ENCODE measurements at places on chromosomes 13 and 19. TPM values are rescaled to one million over a fixed set of nuclear protein-coding genes. Genes with fewer than 3 reads are reported as not detected.

DNA sequence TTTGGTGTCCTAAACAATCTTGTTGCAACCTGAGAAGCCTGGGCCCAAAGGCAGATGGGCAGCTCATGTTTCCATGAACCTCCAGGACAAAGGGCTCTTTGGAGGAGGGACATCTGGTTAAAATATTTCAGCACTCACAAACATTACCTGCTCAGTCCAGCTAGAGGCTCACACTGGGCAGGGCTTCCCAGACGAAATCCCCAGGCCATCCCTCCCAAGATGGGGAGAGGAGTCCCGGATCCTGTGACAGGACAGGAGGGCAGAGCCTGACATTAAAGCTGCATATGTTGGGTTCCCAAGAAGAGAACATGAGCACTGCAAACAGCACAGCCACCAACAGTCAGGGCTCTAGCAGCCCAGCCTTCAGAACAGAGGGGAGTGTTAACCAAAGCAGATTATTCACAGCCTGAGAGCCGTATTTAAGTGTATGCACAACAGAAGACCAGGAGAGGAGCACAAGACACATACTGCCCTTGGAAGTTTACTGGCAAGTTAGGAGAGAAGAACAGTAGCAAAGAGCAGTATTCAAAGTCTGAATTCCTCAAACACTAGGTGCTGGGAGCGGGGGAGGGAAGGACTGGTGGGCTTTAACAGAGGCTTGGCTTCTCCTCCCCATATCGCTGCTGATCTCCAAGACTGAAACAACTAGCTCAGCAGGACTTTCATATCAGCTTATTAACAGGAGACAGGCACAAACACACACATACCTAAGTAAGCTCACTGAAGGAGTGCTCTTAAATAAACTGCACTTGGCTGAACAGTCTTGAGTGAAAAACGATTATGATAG, 12.3 kb downstream of the ATP7B start:
- H3K36me3 ChIP-seq: no peaks in the 10 kb centered on the region
- H3K4me1 ChIP-seq: peaks cover 23% of the 10 kb centered on the region
- no peaks in the 10 kb centered on the region for H3K27me3 ChIP-seq

- H3K4me3 ChIP-seq: no peak overlapping the region
- H3K27ac ChIP-seq: no peak overlapping the region
- H3K27me3 ChIP-seq: no peaks in the 10 kb centered on the region
- H3K4me1 ChIP-seq: no peaks in the 10 kb centered on the region
- H3K36me3 ChIP-seq: peaks cover 17% of the 10 kb centered on the region
These were observed 25.9 kb downstream of the RCN3 start for GRCh38 chr19:49553451-49554271.

DNA sequence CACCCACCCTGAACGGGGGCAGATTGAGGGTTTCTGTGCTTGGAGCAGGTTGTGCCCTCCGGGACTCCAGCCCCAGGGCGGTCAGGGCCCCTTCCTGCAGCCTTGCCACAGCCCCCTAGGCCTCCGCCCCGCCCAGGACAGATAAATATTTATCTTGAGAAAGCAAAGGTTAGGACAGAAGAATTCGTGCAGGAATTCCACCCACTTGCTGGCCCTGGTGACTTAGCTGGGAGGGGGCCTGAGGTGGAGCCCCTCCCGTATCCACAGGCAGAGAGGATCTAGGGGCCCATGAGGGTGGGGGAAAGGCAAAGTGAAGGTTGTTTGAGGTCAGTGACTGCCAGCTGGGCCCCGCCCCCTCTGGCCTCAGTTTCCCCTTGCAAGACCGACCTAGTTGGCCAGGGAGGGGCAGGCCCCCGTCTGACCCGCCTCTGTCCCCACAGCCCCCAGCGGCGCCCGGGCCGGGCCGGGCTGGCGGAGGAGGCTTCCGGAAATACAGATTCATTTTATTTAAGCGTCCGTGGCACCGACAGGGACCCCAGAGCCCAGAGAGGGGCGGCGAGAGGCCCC, 5.2 kb downstream of the MIDN start:
- H3K4me1 ChIP-seq: peaks cover 45% of the 10 kb centered on the region
- peak overlapping the region; percentile 97 for H3K27ac ChIP-seq
- H3K27me3 ChIP-seq: no peaks in the 10 kb centered on the region
- H3K4me3 ChIP-seq: no peak overlapping the region
- H3K36me3 ChIP-seq: peaks cover 5% of the 10 kb centered on the region
- peak; percentile 90 for DNase-seq

DNA sequence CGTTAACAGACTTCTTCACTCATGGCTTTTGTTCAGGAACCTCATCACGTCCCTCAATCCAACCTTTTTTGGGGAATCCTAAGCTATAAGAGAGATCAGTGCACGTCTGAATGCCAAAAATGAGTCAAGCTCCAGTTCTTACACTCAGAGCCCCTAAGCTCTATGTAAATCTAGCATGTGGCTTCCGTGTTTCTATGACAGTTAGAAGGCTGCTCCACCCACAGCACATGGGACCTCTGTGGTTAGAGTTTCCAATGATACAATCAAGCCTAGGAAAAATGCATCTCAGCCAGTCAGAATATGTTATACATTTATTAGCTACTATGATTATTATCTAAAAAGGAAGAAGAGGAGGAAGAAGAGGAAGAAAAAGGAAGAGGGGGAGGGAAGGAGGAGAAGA, 135.9 kb downstream of the ENOX1 start:
- no peak overlapping the region for H3K27ac ChIP-seq
- DNase-seq: no peak
- H3K4me3 ChIP-seq: no peak overlapping the region
- H3K4me1 ChIP-seq: no peaks in the 10 kb centered on the region
- H3K36me3 ChIP-seq: no peaks in the 10 kb centered on the region

DNA sequence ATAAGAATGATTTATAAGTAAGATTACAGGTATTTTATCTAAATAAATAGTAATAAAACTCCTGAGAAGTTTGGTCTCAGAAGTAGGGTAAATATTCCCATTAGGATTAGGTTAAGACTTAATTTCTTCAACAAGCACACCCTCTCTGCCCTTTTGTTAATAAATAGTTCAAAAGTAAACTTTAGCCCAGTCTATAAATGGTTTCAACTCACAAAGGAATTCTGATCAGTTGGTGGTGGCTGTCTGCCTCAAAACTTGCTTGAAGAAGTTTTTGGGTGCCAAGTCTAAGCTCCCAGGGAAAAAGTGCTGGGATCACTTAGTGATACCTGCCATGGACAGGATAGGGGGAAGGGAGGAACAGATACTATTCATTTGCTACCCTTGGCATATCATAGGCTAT, 22.9 kb downstream of the MBNL2 start:
- no peak for DNase-seq
- no peaks in the 10 kb centered on the region for H3K36me3 ChIP-seq
- H3K27me3 ChIP-seq: no peaks in the 10 kb centered on the region
- peaks cover 23% of the 10 kb centered on the region for H3K4me1 ChIP-seq
- H3K27ac ChIP-seq: peak overlapping the region; percentile 0
- H3K4me3 ChIP-seq: no peak overlapping the region

DNA sequence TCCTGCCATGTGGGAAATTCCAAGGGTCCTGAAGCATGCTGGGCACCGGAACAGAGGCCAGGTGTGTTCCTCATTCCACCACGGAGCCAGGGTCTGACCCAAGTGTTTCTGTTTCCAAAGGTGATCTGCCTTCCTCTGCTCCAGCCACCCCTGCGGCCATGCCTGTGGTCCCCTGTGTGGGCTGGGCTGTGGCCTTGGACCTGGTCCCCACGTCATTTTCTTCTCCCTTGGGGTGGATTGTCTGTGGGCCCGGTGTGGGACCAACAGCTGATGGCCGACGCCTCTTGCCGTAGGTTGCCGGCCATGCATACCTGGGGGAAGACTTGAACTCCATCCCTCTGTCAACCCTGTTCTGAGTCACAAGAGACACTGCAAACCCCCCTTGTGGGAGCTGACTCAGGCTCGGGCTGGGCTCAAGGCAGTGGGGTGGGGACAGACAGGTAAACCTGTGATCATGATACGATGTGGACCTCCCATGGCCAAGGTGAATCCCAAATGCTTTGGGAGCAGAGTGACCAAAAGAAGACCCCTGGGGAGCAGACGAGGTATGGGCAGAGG, 35.0 kb downstream of the ATP11A start:
- H3K27me3 ChIP-seq: no peaks in the 10 kb centered on the region
- DNase-seq: no peak
- no peaks in the 10 kb centered on the region for H3K36me3 ChIP-seq
- H3K27ac ChIP-seq: no peak overlapping the region
- H3K4me3 ChIP-seq: no peak overlapping the region
- H3K4me1 ChIP-seq: peaks cover 11% of the 10 kb centered on the region

GRCh38 chr13:99278200-99278599, 20.0 kb upstream of the GPR18 start:
- no peak overlapping the region for H3K4me3 ChIP-seq
- no peak for DNase-seq
- no peaks in the 10 kb centered on the region for H3K27me3 ChIP-seq
- H3K27ac ChIP-seq: no peak overlapping the region
- no peaks in the 10 kb centered on the region for H3K36me3 ChIP-seq

- H3K27me3 ChIP-seq: no peaks in the 10 kb centered on the region
- no peak for DNase-seq
- H3K27ac ChIP-seq: no peak overlapping the region
- H3K36me3 ChIP-seq: no peaks in the 10 kb centered on the region
These were observed 11.9 kb upstream of the SIGLEC11 start for GRCh38 chr19:49972841-49973240.

- no peaks in the 10 kb centered on the region for H3K36me3 ChIP-seq
- no peaks in the 10 kb centered on the region for H3K27me3 ChIP-seq
- H3K4me3 ChIP-seq: no peak overlapping the region
- DNase-seq: no peak
- H3K27ac ChIP-seq: peak overlapping the region; percentile 38
These were observed 28.9 kb upstream of the CYSLTR2 start for GRCh38 chr13:48624858-48625257.

DNA sequence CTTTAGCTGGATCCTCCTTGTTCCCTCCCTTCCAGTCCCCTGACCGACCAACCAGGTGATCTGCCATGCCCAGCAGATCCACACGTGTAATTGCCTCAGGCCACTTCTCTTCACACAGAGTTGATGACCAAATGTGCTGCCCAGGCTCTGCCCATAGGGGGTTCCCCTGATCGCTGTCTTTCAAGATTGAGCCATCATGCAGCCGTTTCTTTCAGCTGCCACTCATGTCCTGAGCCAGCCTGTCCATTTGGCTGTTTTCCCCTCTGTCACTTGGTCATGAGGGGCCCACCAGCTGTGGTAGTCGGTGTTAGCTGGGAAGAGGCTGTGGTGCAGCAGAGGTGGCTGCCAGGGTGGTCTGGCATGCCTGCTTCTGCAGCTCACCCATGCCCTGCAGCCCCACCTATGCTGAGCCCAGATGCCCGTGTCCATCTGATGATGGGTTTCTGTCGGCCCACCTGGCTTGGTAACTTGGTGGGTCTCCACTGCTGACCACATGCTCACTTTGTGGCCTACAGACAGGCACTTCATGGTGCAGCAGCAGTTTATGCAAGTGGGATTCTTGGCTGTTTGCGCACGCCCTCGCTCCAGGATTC, 35.6 kb upstream of the GPR183 start:
- no peaks in the 10 kb centered on the region for H3K4me1 ChIP-seq
- H3K27ac ChIP-seq: no peak overlapping the region
- H3K4me3 ChIP-seq: no peak overlapping the region

DNA sequence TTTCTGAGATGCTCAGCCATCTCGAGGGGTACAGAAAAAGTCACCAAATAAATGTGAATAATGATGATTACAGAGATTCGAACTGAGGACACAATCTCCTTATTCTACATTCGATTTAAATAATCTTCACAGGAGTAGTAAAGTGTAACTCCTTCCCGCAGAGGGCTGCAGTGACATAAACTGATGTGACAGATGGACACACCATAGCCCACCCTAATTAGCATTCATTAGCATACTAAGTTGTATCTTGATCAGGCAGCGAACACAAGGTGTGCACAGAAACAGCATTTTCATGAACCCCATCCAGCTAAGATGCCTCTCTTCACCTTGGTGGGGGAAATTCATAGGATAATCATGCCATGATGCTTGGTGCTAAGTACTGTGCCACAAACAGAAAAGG, 83.0 kb downstream of the TNFSF11 start:
- no peaks in the 10 kb centered on the region for H3K27me3 ChIP-seq
- H3K36me3 ChIP-seq: no peaks in the 10 kb centered on the region
- no peaks in the 10 kb centered on the region for H3K4me1 ChIP-seq
- DNase-seq: no peak
- H3K4me3 ChIP-seq: no peak overlapping the region

- H3K4me3 ChIP-seq: no peak overlapping the region
- H3K27me3 ChIP-seq: no peaks in the 10 kb centered on the region
- H3K4me1 ChIP-seq: no peaks in the 10 kb centered on the region
- no peak overlapping the region for H3K27ac ChIP-seq
- DNase-seq: peak; percentile 77
These were observed 23.9 kb upstream of the OXGR1 start for GRCh38 chr13:97018029-97018819.

CGB5 gene
- not detected for total RNA-seq

SIGLEC11 gene
- 1.2 TPM for total RNA-seq

CRLF1 gene
- 28.9 TPM for total RNA-seq

CEACAM4 gene
- total RNA-seq: 4.7 TPM
